ENCODE measurements at places on chromosomes 12 and 14.

GRCh38 chr12:124667506-124668326, 100.3 kb upstream of the NCOR2 start:
- DNase-seq = no peak

GRCh38 chr14:24379907-24380730, 12.1 kb downstream of the NFATC4 start:
- no peak for DNase-seq

DNA sequence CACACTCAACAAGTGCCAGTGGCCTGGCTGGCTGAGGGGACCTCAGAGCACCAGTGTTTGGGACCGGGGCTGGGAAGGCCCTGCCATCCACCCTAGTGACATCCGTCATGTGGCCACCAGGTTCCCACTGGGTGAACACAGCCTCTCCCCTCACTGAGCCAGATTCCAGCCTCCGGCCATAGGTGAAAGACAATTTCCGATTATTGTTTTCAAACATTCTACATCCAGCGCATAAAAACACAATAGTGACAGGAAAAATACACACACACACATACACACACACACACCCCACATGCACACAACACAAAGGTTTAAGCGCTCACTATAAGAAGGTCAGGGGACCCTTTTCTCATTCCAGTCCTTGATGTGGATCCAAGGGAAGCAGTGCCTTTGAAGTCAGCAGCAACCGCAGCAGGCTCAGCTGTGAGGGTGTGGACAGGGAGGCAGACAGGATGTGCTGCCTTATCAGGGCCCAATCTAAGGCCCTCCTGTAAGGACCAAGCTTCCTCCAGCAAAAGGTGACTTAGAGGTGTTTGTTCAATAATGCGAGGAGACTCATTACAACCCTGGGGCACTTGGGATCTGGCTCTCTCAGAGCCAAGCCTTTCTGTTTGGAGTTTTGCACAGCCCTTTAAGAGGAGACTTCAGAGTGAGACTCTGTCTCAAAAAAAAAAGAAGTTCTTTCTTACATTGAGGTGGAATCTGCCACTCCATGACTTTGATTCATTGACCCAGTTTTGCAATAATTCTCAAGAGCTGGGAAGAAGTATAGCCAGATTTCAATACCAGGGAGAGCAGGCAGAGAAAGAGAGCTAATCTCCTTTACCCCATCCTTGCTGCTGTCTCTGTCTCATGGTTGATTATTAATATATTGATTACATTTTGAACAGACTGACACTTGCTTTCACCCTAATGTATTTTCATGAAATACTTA, 227.8 kb downstream of the ZFP36L1 start:
- no peak for DNase-seq

GRCh38 chr12:67069451-67070306, 199.5 kb upstream of the CAND1 start:
- DNase-seq = peak; percentile 36

DNA sequence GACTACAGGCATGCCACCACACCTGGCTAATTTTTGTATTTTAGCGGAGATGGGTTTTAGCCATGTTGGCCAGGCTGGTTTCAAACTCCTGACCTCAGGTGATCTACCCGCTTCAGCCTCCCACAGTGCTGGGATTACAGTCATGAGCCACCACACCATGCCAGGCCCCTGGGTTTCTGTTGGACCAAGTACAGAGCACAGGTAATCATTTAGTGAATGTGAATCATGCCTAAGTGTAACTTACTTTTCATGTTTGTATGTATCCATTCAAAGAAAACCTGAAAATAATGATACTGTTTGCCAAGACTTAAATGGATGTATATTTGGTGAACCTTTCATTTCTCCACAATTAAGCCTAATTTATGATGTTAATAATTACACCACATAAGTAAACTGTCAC, 65.9 kb downstream of the FGD6 start:
- DNase-seq = no peak

GRCh38 chr14:76759589-76759988, 1.7 kb upstream of the VASH1 start:
- DNase-seq = no peak

DNA sequence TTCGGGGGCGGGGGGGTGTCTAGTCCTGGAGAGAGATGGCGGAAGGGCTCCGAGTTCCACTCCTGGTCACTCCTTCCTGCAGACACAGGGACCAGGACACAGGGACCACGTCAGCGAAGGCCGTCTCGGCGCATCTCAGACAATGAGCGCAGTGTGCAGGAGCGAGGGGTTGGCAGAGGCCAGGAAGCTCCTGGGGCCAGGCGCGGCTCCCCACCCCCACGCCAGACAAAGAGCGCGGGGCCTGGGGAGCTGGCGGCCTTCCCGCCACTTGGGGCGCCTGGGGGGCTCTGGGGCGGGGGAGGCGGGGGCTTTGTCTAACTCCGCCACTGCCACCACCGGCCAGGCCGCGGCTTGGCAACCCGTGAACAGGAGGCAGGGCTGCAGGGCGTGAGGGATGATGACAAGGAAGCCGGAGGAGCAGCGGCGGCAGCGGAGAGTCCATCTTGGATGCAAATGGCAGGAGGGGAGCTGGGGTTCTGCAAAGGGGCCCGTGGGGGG, 2.2 kb downstream of the CDK2AP1 start:
- DNase-seq = peak; percentile 88

DNA sequence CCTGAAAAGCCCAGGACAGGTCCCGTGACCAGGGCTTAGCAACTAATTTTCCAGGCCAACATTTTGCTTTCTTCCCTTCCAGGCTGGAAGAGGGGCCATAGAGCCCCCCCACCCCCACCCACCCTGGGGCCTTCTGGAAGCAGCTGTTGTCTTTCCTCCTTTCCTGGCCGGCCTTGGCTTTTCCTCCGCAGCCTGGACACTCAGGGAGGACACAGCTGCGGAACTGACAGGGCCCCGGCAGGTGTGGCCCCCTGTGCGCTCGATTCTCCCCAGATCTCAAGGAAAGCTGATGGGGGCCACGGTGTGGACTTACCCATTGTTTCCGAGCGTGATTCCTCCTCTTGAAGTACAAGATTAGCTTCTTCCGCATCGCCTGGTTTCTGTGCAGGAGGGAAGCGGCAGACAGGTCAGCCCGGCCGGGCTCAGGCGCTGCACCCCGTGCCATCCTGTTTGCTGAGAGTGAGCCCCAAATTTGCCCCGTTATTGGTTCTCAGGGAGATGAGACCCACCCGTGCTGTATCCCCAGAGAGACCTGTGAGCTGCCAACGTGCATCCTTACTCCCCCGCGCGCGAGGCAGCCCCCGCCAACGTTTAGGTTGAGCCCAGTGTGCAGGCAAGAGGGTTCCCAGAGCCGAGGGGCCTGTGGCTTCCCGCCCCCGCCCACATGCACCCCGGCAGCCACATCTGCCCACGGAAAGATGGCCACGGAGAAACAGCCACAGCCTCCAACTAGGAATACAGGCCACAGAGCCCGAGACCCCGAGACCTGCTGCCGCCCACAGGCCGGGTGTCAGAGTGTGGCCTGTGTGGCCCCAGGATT, 129.6 kb downstream of the NCOR2 start:
- no peak for DNase-seq
